CD4-positive, alpha-beta memory T cell (primary cell): ENCODE measurements at places on chromosomes 11 and 22.

GRCh38 chr22:47275605-47276449, 513.4 kb downstream of the TBC1D22A start:
- no peak overlapping the region for H3K4me3 ChIP-seq
- H3K4me1 ChIP-seq, result no peaks in the 10 kb centered on the region
- H3K36me3 ChIP-seq, result no peaks in the 10 kb centered on the region
- no peak overlapping the region for H3K27ac ChIP-seq

- H3K27ac ChIP-seq, result no peak overlapping the region
- DNase-seq, result no peak
- H3K27me3 ChIP-seq, result no peaks in the 10 kb centered on the region
- H3K4me3 ChIP-seq, result no peak overlapping the region
- no peaks in the 10 kb centered on the region for H3K36me3 ChIP-seq
Measured at GRCh38 chr11:32511926-32512325, 71.7 kb upstream of the EIF3M start.

DNA sequence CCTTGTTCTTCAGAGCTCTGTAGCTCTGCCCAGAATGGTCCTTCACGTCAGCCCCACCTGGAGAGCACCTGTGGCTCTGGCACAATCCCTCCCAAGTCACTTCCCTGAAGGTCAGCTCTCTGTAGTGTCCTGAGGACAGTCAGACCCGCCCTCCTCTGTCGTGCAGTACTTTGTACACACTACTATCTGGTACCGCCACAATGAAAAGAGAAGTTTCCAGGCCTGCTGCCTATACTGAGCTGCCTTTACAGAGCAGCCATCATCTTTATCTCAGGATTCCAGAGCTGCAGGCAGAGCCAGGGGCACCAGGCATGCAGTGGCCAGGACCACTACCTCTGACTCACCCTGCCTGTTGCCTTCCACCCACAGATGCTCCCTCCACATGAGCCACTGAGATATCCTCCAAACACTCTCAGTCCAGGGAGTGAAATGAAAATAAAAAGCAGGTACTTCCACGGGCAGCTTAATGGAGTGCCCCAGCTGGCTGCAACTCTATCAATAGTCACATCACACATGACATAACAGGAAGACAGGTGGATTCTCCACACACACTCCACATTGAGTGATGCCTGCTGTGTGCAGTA, 7.3 kb downstream of the PACSIN2 start:
- H3K4me1 ChIP-seq, result peaks cover 54% of the 10 kb centered on the region
- H3K36me3 ChIP-seq, result no peaks in the 10 kb centered on the region
- H3K4me3 ChIP-seq, result no peak overlapping the region

- no peak overlapping the region for H3K27ac ChIP-seq
- H3K27me3 ChIP-seq, result no peaks in the 10 kb centered on the region
- H3K4me1 ChIP-seq, result no peaks in the 10 kb centered on the region
- H3K4me3 ChIP-seq, result no peak overlapping the region
Measured at GRCh38 chr11:130979386-130979972, 63.2 kb upstream of the SNX19 start.

GRCh38 chr11:73287400-73288101, 15.4 kb downstream of the P2RY6 start:
- H3K4me1 ChIP-seq, result peaks cover 4% of the 10 kb centered on the region
- H3K27me3 ChIP-seq, result no peaks in the 10 kb centered on the region
- no peaks in the 10 kb centered on the region for H3K36me3 ChIP-seq
- no peak overlapping the region for H3K4me3 ChIP-seq

- peaks cover 49% of the 10 kb centered on the region for H3K4me1 ChIP-seq
- no peak overlapping the region for H3K4me3 ChIP-seq
- H3K27me3 ChIP-seq, result no peaks in the 10 kb centered on the region
- H3K27ac ChIP-seq, result no peak overlapping the region
- H3K36me3 ChIP-seq, result no peaks in the 10 kb centered on the region
Measured at GRCh38 chr11:48045536-48045935, 65.2 kb downstream of the PTPRJ start.
